Gastrocnemius medialis (tissue), 4 donors: ENCODE measurements at places on chromosomes 6 and 20.
A peak's percentile ranks its signal among the peaks of the same experiment; 100 is the strongest.

GRCh38 chr6:87364602-87365252 lies 20.1 kb downstream of the C6orf163 start:
- no peaks in the 10 kb centered on the region for H3K4me1 ChIP-seq
- no peak for DNase-seq
- H3K27ac ChIP-seq = no peak overlapping the region

DNA sequence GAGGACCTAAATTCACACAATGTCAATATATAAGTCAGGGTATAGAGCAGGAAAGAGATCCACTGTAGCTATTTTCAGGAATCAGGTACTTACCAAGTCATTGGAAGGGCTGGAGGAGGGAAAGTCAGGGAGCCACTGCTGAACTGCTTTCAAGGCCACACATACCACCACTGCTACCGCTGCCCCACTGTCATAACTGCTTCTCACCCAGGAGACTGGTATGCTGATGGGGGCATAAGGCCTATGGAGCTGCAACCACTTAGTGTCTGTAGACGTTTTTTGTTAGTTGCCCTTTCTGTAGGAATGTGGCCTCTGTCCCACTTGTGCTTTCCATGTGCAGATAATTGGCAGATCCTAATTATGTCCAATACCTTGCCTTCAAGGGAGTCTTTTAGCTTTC lies 5.4 kb downstream of the SMAP1 start:
- no peaks in the 10 kb centered on the region for H3K27me3 ChIP-seq
- H3K27ac ChIP-seq = peak overlapping the region; percentile 48
- H3K4me1 ChIP-seq = peaks cover 55% of the 10 kb centered on the region
- H3K4me3 ChIP-seq = no peak overlapping the region

DNA sequence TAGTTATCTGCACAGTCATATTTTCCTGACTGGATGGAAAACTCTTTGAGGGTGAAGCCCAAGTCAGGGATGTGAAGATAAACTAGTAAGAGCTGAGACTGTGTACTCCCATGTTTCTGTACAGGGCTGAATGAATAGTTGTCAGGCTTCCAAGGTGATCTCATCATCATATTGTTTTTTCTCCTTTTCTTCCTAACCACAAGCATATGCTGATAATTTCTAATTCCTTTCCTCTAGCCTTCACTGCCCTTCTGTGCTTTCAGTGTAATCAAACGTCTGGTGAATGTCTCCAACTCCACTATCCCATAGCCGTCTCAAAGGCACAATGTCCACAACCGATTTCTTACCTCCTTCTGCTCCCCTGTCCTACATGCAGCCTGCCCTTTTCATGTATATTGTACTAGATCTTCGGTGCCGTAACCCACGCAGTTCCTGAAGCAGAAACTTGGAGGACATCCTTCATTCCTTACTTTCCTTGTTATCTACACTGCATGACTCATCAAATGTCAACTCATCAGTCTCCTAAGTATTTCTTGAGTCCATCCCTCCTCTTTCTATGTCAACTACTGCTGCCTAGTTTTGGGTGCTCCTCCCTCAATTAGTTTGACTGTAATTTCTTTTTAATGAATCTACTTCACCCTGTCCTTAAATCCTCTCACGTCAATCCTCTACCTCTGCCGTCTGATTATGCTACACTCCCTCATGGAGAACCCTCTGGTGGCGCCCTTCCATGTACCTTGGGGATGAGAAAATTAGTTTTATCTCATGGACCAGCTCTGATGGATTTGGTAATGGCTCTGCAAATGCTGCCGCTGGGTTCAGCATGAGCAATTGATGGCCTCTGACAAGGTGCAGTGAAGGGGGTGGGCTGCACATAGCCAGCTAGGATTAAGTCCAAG lies 21.9 kb downstream of the NCOA7 start:
- H3K36me3 ChIP-seq = no peaks in the 10 kb centered on the region
- no peak for DNase-seq
- peak overlapping the region; percentile 32 for H3K27ac ChIP-seq

DNA sequence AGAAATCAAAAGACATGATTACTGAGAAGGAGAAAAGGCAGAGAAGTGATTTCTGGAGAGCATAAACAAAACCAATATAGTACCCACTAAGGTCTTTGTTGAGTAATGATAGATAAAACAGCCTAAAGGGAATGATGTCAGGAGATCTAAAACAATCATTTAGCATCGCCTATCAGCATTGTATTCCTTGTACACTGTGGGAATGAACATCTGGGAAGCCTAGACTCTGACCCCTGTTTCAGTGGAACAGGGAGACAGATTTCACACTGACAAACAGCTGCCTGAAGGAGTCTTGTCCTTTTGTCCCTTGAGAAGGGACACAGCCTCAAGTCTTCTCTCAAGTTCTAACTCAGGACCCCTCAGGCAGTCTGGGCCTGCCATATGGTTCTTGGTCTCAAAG lies 1.7 kb downstream of the ASIP start:
- no peaks in the 10 kb centered on the region for H3K4me1 ChIP-seq
- no peak overlapping the region for H3K4me3 ChIP-seq
- no peaks in the 10 kb centered on the region for H3K27me3 ChIP-seq
- DNase-seq = no peak
- H3K27ac ChIP-seq = no peak overlapping the region

GRCh38 chr20:59258221-59258621 lies 42.2 kb upstream of the EDN3 start:
- no peaks in the 10 kb centered on the region for H3K36me3 ChIP-seq
- DNase-seq = no peak
- H3K27me3 ChIP-seq = peaks cover 7% of the 10 kb centered on the region
- H3K27ac ChIP-seq = no peak overlapping the region
- no peaks in the 10 kb centered on the region for H3K4me1 ChIP-seq

DNA sequence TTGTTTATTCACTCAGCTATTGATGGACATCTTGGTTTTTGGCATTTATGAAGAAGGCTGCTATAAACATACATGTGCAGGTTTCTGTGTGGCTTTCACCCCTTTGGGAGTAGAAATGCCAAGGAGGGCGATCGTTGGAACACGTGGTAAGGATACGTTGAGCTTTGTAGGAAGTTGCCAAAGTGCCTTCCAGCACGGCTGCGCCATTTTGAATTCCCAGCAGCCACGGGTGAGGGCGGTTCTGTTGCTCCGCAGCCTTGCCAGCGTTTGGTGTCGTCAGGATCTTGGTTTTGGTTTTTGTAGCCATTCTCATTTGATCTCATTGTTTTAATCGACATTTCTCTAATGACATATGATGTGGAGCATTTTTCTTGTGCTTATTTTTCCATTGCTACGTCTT lies 21.8 kb downstream of the NTSR1 start:
- H3K36me3 ChIP-seq = no peaks in the 10 kb centered on the region
- peaks cover 19% of the 10 kb centered on the region for H3K27me3 ChIP-seq
- no peak overlapping the region for H3K4me3 ChIP-seq
- H3K4me1 ChIP-seq = no peaks in the 10 kb centered on the region
- no peak for DNase-seq
- no peak overlapping the region for H3K27ac ChIP-seq

DNA sequence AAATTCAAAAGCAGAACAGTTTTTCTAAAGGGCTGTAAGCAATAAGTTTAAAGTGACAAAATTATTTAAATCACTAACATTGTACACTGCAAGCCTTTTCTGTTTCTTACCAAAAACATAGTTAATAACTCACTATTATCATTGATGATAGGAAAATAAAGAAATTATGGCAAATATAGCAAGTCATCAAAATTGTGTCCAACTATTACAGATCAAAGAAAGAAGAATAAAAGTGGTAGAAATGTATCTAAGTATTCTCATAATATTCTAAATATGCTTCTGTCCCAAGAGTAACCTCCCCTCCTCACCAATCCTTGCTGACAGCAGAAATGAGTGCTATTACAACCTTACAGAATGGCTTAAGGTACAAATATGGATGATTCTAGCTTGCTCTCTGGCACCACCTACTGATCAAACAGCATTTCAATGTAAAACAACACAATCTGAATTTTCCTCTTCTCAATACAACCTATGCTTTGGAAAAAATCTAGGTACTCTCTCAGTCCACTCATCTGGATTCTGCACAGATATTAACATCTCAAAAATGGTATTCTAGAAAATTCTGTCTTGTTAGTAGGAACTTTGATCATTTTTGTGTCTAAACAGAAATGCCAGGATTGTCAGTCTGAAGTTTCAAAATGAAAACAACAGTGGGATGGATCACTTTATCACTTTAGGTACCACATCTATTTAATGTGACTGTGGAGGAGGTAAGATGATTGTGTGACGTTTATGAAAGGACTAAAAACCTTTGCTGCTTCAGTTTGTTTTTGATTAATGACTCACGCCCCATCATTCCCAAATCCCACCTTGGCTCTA lies 40.9 kb downstream of the ZFP64 start:
- no peak for DNase-seq
- no peak overlapping the region for H3K27ac ChIP-seq
- no peaks in the 10 kb centered on the region for H3K27me3 ChIP-seq

- H3K27ac ChIP-seq = no peak overlapping the region
- no peaks in the 10 kb centered on the region for H3K36me3 ChIP-seq
- peaks cover 36% of the 10 kb centered on the region for H3K27me3 ChIP-seq
- H3K4me3 ChIP-seq = peak overlapping the region; percentile 78
- peaks cover 21% of the 10 kb centered on the region for H3K4me1 ChIP-seq
These were observed 2.1 kb downstream of the B3GAT2 start for GRCh38 chr6:70954750-70955149.

DNA sequence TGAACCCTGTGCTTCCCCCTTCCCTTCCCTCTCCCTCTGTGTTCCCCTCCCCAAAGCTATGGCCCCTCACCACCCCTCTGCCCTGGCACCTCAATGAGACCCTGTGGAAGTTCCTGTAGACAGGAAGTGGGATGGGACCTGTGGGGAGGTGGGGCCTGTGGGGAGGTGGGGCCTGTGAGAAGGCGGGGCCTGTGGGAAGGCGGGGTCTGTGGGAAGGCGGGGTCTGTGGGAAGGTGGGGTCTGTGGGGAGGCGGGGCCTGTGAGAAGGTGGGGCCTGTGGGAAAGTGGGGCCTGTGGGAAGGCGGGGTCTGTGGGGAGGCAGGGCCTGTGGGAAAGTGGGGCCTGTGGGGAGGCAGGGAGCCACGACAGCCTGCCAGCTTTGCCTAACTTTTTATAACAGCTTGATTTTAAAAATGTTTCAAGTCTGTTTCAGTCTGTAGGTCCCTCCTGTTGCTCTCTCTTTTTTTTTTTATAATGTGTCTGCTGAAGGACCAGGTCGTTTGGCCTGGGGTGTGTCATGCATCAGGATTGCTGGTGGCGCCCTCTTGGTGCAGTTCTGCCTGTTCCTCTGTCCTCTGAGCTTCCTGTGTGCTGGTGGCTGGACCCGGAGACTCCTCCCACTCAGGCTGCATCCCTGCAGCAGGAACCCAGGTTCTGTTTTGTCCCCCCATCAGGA lies 70.5 kb upstream of the SLCO4A1 start:
- no peaks in the 10 kb centered on the region for H3K4me1 ChIP-seq
- no peaks in the 10 kb centered on the region for H3K27me3 ChIP-seq
- DNase-seq = no peak
- H3K36me3 ChIP-seq = no peaks in the 10 kb centered on the region
- no peak overlapping the region for H3K4me3 ChIP-seq
- H3K27ac ChIP-seq = peak overlapping the region; percentile 75

DNA sequence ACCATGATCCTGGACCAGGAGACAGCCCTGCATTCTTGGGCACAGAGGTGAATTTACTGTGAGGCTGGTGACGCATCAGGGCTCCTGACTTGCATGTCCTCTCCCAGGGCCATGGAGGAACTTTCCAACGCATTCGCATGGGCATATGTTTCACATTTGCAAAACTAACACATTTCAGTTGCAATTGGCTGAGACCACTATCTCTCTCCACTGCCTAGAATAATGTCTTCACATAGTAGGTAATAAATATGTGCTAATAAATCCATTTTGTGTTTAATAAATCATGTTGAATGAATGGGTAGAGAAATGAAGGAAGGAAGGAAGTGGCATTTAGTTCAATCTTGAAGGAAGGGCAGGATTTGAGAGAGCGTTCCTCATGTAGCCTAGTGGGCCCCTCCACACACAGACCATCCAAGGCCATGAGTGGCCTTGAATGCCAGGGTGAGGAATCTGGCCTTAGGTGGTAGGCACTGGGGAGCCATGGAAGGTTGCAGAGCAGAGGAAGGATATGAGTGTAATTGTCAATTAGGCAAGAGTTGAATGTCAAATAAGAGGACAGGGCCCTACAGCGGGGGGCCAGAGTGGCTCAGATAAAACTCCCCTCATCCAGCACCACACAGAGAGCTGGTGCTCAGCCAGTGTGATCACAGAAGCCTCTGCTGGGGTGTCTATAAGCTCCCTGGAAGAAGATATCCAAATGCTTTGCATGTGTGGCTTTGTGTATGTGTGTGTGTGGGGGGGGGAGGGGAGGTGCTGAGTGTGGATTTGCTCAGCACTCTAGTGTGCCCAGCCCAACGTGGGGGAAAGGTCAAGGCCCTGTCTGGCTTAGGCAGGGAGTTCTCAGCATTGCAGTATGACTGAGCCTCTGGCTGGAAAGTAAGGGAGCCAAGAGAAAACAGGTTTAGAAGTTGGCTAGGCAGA lies 30.9 kb upstream of the CCN5 start:
- no peak overlapping the region for H3K4me3 ChIP-seq
- no peaks in the 10 kb centered on the region for H3K36me3 ChIP-seq
- H3K27me3 ChIP-seq = no peaks in the 10 kb centered on the region
- no peak overlapping the region for H3K27ac ChIP-seq
- no peak for DNase-seq

DNA sequence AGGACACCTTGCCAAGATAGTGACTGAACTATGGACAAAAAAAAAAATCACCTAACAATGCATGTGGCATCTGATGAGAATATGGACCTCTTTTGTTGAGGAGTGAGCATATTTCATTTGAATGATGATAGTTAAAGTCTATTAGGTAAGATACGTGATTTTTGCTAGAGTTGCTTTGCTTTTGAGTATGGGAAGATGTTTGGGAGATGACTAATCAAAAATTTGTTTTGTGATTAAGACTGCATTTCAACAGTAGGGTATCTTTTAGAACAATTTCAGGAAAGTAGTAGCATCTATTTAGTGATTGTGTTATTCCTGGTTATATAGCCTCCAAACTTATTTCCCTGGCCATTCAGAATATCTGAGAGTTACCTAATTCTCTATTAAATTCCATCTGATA lies 878.6 kb upstream of the CITED2 start:
- no peak overlapping the region for H3K27ac ChIP-seq
- H3K36me3 ChIP-seq = no peaks in the 10 kb centered on the region
- no peaks in the 10 kb centered on the region for H3K4me1 ChIP-seq
- no peak overlapping the region for H3K4me3 ChIP-seq
- H3K27me3 ChIP-seq = no peaks in the 10 kb centered on the region
- DNase-seq = no peak

- H3K27me3 ChIP-seq = no peaks in the 10 kb centered on the region
- no peak overlapping the region for H3K4me3 ChIP-seq
- no peak for DNase-seq
These were observed 48.9 kb upstream of the EPHA7 start for GRCh38 chr6:93468291-93468690.

DNA sequence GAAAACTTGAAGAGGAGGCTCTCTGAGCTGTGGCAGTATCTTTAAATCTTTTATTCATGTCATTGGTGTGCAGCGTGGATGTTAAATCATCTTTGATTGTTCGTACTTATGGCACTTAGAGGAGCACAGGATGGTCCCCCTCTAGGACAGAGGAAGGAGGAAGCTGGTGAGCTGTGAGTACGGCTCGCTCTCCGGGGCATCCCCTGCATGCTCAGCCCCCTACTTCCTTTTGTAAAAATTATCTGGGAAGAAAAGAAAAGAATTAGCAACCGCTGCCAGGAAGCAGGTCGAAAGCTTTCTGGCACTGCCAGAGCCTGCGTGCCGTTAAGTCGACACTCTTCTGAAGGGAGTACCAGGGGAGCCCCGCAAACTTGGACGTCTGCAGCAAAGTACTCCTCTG lies 158.5 kb downstream of the SYNDIG1 start:
- H3K27ac ChIP-seq = no peak overlapping the region
- no peaks in the 10 kb centered on the region for H3K4me1 ChIP-seq
- DNase-seq = no peak
- no peak overlapping the region for H3K4me3 ChIP-seq
- H3K27me3 ChIP-seq = no peaks in the 10 kb centered on the region
